CD4-positive, alpha-beta T cell treated with Interleukin-1 beta for 1 hour (primary cell): ENCODE measurements at places on chromosomes 6 and 20.
A peak's percentile ranks its signal among the peaks of the same experiment; 100 is the strongest.

DNA sequence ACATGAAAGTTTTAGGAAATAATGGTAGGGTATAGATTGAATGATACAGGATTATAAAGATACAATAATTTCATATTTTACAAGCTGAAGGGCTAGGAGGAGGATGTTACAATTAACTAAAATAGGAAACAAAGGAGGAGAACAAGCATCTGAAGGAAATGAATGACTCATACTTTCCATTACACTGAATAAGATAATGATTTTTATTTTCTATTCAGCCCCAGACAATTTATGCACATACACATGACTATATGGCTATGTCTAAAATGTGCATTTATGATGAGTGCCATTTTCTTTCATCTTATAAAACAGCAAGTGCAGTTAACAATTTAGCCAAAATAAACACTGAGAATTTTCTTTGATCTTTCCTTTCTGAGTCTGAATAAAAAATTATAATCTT, 994.6 kb upstream of the ADGRB3 start:
- DNase-seq = no peak

GRCh38 chr6:13528232-13528631, 40.8 kb upstream of the GFOD1 start:
- no peak for DNase-seq

DNA sequence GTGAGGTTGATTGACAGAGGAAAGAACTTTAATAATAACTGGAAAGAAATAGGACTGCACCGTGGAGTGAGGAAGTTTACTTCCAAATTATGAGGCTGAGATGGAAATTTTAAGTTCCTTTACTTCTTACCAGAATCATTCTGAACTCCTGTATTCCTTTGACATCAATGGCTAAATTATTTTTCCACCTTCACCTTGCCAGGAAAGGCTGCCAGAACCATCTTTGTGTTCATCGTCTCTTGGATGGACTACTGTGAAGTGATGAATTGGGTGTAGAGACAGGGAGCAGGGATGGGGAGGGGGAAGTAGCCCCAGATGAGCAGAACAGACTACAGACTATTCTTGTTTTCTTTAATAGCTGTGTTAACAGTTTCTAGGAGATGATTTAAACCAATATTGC, 102.1 kb upstream of the CEP162 start:
- DNase-seq = no peak

GRCh38 chr20:18288749-18289267, 481 bp downstream of the ZNF133 start:
- no peak for DNase-seq

DNA sequence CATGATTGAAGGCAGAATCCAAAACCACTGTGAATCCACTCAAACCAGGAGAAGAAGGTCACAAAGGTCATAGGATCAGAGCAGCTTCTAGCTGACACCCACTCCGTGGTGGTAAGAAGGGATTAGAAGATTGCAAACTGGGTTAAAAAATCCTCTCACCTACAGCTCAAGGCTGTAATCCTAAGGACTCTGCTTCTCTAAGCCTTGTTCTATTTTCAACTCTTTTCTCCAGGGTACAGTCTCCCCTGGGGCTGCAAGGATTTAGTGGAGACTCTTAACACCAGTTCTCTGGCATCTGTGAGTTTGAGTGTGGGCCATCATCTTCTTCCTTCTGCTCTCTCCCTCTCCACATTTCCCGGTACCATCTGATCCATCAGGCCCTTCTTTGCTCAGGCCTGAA, at the start of gene GUCA1A:
Gene GUCA1A, plus strand, starts transcription at position 264 of the 400 bp plus-strand sequence. CDS start 250 bp downstream, outside the sequence.
- DNase-seq = no peak

DNA sequence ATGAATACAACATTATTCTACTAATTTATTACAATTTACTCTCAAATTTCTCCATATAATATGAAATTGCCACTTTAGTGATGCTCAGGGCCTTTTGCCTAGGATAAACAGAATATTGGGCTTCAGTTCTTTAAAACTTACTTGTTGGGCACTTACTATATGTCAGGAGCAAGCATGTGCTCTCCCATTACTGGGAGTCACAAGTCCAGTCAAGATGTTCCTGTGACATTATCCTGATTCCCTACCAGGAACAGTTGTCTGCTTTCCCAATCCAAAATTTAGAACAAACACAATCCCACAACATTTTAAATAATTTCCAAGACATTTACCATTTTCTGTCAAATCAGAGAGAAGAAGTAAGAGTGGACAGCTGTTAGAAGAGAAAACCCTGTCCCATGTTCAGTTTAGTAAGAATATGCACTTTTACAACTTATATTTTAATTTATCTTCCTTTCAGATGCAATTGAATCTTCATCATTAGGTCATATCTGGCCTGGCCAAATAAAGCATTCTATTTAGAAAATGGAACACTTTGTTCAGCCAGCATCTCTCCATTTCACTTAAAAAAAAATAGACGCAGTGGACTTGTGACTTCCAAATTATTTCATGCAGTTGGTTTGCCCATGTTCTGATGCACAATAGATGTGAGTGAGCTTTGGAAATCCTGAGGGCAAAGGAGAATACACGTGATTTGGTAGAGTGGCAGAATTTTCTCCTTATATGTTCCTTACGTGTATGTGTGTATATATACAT, 159.8 kb downstream of the CLIC5 start:
- no peak for DNase-seq

DNA sequence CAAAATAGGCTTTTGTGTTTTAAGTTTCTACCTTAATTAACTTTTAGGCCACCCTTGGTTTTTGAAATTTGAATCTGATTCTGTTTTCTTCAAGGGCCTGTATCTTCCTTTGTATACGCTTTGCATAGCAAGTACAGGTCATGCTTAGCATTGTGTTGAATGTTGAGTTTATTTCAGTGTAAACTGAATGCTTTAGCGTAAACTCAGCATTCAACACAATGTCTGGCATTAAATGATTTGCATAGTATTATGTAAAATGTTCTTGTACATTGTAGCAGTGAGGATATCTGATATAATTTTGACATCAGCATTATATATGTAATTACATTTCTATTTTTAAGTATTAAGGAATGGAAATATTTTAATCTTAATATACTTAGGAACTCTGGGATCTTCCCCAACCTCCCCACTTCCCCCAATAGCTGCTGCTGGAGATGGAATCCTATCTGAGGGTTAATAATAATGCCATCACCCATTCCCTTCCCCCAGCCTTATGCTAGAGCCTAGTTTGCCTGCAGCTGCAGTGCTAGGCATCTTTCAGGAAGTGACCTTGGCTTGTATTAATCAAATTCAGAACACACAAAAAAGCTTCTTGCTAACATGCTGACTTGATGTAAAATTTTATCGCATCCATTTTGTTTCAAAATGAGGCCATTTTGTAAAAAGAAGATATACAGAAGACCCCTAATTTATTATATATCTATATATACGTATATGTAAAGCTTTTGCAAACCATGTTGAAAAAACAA, 73.1 kb downstream of the NCOA3 start:
- peak; percentile 3 for DNase-seq

GRCh38 chr20:63381781-63382431, 20.8 kb upstream of the CHRNA4 start:
- DNase-seq = no peak

GRCh38 chr6:25042036-25042521, 106.3 kb upstream of the RIPOR2 start:
- DNase-seq = peak; percentile 60

- DNase-seq = no peak
Measured at GRCh38 chr20:46690219-46691106, 1.2 kb upstream of the TP53RK start.

- DNase-seq = no peak
Measured at GRCh38 chr6:20314866-20315845, 86.5 kb upstream of the E2F3 start.

- no peak for DNase-seq
Measured at GRCh38 chr20:4406627-4407026, 315.1 kb upstream of the PRND start.

- DNase-seq = no peak
Measured at GRCh38 chr6:13352165-13352564, 23.8 kb upstream of the TBC1D7 start.

DNA sequence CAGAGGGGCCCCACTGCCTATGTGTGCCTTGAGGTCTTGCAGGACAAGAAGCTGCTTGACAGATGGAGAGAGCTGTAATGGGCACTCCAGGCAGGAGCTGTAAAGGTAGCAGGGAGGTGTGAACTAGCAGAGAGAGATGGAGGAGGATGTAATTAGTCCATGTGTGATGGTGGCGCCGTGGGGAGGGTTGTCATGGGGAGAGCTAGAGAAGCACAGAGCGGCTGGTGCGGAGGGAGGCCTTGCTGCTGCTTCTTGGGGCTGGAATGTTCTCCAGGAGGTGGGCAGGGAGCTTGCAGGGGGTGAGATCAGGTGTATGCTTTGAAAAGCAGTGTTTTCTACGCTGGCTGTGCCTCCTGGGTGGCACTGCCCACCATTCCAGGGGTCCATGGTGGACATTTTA, 32.1 kb downstream of the APCDD1L start:
- DNase-seq = no peak

GRCh38 chr6:72533606-72534005, 88.3 kb upstream of the KCNQ5 start:
- no peak for DNase-seq

- no peak for DNase-seq
Measured at GRCh38 chr6:163010145-163010544, 282.4 kb downstream of the PACRG start.
